ENCODE measurements at places on chromosomes 12 and 14.

GRCh38 chr12:107368586-107368985, 275.2 kb upstream of the CRY1 start:
- no peak for DNase-seq

DNA sequence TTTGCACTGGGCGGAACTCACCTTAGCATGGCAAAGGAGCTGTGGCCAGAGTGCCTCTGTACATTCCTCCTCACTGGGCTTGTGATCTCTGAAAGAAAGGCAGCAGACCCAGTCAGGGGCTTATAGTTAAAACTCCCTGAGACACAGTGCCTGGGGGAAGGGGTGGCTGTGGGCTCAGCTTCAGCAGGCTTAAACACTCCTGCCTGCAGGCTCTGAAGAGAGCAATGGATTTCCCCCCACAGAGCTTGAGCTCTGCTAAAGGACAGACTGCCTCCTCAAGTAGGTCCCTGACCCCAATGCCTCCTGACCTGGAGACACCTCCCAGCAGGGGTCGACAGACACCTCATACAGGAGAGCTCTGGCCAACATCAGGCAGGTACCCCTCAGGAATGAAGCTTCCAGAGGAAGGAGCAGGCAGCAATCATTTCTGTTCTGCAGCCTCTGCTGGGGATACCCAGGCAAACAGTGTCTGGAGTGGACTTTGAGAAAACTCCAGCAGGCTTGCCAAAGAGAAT, 327.5 kb upstream of the SLC16A7 start:
- no peak for DNase-seq

DNA sequence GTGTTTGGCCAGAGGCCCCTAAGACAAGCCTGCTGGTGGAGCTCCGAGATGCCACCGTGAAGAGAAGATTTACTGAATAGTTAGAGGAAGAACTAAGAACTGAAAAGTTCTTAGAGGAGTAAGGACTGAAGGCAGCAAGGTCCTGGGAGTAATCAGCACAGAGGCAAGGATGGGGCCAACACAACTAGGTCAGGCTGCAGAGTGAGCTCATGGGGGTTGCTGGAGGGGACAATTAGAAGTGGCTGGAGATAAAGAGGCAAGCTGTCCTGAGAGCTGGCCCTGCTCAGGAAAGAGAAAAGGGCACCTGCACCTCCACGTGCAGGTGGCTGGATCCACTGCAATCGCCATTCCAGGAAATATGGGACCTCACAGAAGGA, 52.7 kb downstream of the NFKBIA start:
- DNase-seq, result no peak

- DNase-seq, result no peak
Measured at GRCh38 chr12:64790166-64790565, 31.0 kb upstream of the GNS start.

DNA sequence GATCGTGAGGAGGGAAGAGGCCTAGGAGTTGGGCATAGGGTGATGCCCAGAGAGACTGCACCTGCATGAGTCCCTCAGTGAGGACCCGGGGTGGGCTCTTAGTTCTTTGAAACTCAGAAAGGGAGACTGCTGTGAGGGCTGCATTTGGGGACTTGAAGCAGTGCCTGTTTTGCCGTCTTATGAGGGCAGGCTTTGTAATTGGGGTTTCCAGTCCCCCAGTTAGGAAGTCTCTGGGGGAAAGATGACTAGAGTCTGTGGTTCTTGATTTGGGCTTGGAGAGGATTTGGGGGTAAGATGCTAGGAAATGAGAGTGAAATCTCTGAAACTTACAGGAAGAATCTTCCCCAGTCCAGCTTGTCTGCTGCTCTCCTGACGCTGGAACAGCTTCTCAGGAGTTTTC, 99.6 kb downstream of the ARF6 start:
- no peak for DNase-seq
